SHP77 (cell line): ENCODE measurements at places on chromosomes 1 and 21.

- no peak for DNase-seq
These were observed 66.9 kb downstream of the PRDM2 start for GRCh38 chr1:13766592-13767564.

- DNase-seq, result no peak
These were observed 112.9 kb downstream of the AJAP1 start for GRCh38 chr1:4767308-4767707.

DNA sequence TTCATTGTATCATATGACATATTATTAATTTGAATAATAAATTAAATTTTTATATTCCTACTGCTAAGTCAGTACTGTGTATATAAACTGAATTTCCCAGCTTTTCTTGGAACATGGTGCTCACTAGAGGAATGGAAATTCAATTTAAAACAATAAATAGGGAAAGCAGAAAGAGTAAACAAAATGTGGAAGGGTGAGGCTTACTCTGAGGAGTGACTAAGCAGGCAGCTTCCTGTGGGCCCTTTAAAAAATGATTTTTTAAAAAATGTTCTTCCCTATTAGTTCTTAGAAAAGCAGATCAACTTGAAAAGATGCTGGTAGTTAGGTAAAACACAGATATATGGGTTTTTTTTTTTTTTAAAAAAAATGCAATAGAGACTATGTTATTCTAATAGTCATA, 49.5 kb upstream of the S1PR1 start:
- no peak for DNase-seq

DNA sequence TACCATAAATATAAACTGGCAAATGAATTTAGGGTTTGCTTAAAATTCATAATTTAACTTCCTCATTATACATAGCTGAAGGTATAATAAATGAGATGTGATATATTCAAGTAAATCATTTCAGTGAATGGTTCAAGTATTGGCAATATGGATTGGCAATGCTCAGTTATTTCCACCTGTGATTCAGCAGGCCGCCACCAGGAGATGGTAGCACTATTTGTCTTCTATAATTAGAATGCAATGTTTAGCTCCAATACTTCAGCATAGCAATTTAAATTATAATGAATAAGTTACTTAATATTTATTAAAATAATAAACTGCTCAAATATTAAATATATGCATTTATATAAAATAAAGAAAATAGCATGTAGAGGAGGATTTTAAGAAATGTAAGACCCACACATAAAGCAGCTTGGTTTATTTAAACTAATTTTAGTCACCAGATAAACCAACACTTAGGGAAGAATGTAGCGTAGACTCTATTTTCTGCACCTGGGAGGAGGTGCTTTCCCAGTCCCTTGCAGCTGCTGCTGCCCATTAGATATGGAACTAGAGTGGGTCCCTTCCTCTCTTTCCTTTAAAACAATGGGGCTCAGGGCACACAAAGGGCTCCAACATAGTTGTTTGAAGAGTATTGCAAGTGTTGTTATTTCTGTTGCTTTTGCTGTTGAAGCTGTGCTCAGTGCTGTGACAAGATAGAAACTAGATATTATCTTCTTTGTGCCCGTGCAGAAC, 62.1 kb downstream of the PLPPR4 start:
- no peak for DNase-seq

GRCh38 chr1:54623216-54624007, at the start of gene FAM151A:
Gene FAM151A, minus strand, starts transcription at chr1:54623525. Its CDS starts 130 bp downstream, at chr1:54623395.
- DNase-seq, result no peak

DNA sequence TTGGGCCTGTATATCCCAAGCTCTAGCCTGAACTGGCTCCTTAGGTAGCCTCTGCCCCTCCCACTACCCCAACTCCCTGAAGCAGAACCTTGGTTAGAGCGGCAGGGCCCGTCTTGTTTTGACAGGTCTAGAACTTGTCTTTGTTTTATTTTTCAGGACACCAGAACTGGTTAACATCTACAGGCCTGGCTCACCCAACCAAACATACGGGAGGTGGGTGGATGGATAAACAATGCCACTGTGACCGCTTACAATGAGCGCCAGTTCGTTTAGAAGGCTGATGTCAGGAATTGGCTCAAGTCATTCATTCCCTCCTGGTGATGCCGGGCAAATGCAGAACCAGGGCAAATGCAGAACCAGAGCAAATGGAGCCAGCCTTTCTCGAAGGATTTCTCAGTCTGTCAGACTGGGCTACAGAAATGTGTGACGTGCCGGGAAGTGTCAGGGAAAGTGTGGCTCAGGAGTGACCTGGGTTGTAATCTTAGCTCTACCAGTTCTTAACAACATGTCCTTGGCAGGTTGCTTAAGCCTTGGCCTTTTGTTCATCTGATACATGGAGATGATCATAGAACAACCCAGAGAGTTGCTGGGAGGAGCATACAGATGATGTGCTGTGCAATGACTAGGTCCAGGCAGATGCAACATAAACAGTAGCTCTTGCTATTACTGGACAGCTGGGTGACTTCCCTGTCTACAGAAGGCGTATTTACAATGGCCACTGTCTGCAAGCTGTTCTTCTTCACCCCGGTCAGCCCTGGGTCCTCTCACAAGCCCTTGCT, 30.5 kb upstream of the BTG2 start:
- peak; percentile 42 for DNase-seq

- DNase-seq, result no peak
These were observed 176.8 kb downstream of the LMO4 start for GRCh38 chr1:87505391-87505983.

GRCh38 chr1:13832536-13832935, 132.5 kb downstream of the PRDM2 start:
- DNase-seq, result no peak

DNA sequence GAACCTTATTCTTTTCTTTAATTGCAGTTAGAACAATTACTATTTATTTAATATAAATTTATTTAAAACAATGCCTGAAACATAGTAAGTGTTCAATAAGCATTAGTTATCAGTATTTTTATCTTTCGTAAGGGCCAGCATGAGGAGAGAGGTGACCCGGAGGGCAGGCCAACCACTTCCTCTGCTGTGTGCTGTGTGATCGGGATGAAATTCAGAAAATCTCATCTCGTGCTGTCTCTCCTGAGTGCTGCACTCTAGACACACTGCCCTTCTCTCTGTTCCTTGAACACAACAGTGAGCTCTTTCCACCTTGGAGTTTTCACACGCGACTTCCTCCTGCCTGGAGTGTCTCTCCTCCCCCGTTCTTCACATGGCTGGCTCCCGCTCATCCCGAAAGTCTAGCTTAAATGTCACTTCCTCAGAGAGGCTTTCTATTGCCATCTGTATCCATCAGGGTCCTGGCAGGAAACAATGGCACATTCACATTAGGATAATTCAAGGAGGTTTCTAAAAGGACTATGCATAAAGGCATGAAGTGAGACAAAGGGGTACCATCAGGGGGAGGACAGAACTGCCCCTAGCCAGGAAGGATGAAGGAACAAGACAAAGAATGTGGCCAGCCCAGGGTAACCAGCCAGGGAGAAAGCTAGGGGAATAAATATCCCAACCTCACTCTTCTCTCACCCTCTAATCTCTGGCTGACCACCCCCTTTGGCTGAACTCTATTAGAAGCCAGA, 142.6 kb upstream of the GJB5 start:
- DNase-seq, result no peak

DNA sequence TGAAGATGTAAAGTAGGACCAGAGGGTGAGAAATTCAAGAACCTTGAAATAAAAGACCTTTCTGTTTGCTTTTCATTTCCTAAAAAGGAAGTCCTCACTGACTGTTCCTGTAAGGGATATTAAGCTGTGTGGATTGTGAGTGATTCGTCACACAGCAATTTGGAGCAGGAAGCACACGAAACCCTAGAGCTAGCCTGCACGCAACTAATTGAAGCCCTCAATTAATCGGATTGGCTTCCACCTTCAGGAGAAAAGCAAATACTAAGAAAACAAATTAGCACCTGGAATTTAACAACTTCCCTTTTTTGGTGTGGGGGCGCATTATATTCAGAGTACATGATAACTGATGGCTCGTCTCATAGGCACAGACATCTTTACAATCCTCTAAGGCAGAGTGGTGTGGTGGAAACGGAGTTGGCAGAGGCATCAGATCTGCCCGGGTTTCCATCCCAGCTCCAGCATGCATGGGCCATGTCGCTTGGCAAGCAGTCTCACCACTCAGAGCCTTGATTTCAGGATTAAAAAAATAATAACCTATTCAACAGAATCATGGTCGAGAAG, 95.2 kb downstream of the KCNJ15 start:
- no peak for DNase-seq

DNA sequence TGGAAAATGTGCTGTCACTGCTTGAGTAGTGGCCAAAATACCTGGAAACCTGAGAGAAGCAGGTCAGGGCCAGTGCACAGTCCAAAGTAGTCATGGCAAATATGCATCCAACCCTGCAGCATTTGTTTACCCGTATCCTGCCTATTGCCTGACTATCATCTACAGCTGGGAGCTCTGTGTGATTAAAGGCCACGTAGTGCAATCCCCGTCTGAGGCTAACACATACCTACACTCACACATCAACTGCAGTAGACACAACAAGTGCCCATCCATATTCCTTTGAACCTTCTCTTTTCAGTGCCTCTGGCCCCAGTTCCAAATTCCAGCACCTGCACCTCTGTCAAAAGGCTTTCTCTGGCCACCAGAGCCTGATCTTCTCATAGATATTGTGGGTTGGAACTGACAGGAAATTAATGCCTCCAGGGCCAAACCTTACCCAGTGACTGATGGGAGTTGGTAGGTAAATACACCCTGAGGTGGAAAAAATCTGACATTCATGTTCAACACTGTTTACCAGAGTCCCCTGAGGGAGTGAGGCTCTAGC, 383.0 kb downstream of the SETD4 start:
- no peak for DNase-seq

GRCh38 chr1:7026169-7026568, 240.9 kb downstream of the CAMTA1 start:
- no peak for DNase-seq

DNA sequence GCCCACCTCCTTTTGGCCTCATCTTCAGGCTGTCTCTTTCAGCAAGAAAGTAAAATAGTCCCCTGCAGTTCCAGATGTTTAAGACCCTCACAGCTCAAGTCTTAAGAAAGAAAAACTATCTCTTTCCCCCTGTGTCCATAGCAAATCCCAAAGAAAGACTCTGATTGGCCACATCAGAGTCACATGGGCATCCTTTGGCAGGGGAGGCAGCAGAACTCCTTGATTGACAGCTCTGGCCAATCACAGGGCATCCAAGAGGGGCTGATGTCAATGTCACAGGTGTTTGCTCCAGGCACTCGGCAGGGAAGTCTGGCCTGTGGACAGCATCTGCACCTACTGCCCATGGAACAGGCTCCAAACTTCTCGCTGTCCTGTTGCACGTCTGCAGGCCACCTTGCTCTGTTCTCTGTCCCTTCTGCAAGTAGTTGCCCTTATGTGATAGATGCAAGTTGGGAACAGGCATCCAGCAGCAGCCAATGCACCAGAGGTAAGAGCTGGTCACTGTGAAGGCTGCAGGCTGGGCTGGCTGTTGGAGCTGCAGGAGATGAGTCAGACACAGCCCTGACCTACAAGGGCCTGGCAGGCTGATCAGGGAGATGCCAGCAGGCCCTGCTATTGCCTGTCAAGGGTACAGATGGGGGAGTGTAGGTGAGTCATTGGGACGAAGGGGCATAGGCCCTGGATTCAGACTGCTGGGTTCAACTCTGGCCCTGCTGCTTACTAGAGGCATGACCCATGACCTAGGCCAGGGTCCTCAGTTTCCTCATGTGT, 96.8 kb upstream of the TMEM51 start:
- DNase-seq, result no peak

DNA sequence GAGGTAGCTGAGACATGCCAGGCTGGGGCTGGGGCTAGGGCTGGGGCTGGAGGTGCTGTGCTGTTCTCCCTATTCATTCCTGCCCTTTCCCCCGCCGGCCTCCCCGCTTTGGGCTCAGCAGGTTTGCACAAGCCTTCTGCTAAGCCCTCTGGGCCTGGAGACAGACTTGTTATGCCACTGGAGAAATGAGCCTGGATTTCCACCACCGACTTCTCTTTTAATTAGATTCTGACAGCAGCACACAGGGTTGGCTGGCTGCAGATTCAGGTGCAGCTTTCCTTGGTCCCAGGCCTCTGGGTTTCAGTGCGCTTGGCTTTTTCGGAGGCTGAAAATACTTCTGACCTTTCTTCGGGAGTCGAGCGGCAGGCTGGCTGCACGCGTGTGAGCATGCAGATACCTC, 71.5 kb upstream of the ACTL8 start:
- DNase-seq, result no peak

DNA sequence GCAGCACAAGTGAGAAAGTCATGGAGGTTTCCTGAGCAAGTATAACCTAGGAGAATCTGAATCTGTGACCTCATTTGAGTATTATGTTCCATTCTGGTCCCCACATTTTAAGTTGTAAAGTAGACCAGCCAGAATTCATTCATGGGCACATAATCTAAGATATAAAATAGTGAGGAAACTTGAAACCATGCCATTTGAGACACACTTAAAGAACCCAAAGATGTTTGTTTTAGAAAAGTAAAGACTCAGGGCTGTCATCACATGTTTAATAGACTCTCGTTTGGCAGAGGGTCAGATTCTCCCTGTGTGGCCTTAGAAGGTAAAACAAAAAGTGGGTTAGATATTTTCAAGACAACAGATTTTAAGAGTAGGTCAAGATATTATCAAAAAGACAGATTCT, 6.4 kb downstream of the SZT2 start:
- no peak for DNase-seq

- DNase-seq, result no peak
These were observed 51.2 kb downstream of the KCNJ15 start for GRCh38 chr21:38307771-38308531.

DNA sequence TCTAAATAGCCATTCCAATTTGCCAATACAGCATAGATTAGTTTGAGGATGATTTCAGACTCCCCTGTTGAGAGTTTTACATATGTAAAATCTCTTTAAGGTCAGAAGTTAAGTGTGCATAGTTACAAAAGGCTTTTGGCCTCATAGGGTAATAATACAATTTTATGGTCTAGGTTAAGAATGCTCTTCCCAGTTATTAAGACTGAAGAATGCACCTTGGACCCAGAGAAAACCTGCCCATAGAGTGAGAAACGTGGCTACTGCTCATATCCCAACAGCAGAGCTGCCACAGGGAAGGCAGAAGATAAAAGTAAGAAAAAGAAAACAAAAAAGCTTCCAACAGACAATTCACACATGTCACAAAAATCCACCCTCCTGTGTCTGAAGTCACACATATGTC, 255.9 kb downstream of the LMO4 start:
- DNase-seq, result no peak

- no peak for DNase-seq
These were observed 59.9 kb upstream of the KCNK1 start for GRCh38 chr1:233554037-233554436.

GRCh38 chr1:46133181-46133658, 791 bp upstream of the PIK3R3 start:
- peak; percentile 87 for DNase-seq
